RPMI8226 (cell line): ENCODE measurements at places on chromosomes 3 and 15.

DNA sequence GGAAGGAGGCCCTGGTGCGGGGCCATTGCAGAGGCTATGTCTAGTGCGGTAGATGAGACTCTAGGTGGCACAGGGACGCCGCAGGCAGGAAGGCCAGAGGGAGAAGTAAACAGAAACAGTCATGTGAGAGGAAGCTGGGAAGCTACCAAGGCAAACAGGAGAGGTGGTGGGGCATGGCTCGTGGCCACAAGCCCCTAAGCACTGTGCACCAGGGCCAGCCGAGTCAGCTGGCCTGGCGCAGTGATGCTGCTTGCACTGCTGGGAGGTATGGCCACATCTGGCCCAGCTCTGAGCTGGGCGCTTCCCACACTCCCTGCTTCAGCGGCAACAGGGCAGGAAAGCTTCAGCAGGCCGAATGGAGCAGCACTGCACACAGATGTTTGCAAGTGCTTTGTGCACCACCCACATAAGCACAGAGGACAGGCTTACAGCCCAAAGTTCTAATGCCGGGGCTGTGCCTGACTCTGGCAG lies 76.6 kb downstream of the SRGAP3 start:
- DNase-seq: no peak

GRCh38 chr3:71541313-71541712 lies 42.2 kb downstream of the FOXP1 start:
- DNase-seq: no peak

DNA sequence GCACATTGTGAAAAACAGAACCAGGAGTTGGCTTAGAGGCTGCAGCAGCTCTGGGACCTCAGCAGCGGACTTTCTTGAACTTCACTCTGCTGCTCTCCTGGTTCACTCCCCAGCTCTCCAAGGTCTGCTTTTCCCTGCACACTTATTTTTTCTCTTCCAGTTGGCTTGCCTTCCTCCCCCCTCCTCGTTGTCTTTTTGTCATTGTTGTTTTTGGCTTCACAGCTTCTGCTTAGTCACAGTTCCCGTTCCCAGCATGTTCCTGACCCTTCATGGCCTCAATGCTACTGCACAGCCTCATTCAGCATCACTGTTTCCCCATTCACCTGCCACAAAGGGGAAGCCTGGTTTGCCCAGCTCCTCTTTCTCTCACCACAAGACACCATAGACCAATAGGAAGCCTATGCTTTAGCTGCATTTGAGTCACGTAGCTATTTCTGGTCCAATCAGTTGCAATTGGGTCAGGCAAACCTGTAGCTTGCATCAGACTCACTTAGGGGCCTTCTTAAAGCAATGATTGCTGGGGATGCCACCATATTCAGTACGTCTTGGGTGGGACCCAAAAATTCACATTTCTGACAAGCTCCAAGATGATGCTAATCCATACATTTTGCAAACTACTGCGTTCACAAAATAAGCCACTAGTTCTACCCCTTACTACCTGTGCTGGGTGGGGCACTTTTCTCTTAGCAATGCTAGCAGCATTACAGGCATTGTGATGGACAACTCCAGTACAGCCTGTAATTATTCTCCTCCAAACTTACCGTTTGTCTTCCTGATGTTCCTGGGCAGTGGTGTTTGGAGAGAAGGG lies 7.8 kb upstream of the SUMF1 start:
- peak; percentile 17 for DNase-seq

GRCh38 chr15:88909956-88910831 lies 3.0 kb downstream of the MFGE8 start:
- DNase-seq: no peak

DNA sequence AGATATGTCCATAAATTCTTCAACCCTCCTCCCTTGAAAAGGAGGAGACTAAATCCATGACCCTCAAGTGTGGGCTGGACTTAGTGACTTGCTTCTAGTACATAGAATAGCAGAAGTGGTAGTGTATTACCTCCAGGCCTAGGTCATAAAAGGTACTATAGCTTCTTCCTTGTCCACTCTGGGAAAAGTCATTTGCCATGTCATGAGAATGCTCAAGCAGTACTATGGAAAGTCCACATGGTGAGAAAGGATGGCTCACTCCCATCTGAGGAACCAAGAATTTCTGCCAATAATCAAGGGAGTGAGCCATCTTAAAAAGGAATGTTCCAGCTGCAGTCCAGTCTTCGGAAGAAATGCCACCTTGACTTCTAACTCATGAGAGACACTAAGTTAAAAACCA lies 10.5 kb upstream of the ILDR1 start:
- DNase-seq: no peak

DNA sequence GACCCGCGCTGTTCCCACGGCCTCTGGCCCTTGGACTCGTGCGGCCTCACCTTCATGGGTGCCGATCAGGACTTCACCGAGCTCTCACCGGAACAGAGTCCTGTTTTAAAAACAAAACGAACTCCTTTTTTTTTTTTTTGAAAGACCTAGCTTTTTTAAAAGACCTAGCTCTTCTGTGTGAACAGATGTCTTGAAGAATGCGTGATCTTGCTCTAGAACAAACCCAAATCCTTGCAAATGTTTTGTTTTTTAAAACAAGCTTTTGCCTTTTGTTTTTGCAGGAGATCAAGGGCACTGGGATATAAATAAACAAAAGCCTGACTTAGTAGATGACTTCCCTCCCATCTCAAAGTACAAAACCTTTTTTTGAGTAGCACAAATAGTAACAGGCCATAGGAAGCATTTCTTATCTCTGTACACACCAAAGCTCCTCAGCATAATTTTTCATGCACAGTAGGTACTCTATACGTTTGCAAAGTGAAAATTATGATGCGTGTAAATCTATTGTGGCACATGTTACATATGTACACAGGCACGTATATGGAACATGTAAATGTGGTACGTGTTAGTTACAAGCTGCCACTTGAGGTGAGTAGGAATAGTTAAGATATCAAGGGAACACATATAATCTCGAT lies 1.1 kb upstream of the MSL2 start:
- DNase-seq: peak; percentile 15

- no peak for DNase-seq
Observed at GRCh38 chr15:64678126-64678819, 97.1 kb downstream of the RBPMS2 start.

GRCh38 chr3:188818282-188818681 lies 353.5 kb upstream of the TPRG1 start:
- no peak for DNase-seq
